ENCODE measurements at places on chromosomes 2 and 18.
A peak's percentile ranks its signal among the peaks of the same experiment; 100 is the strongest.

DNA sequence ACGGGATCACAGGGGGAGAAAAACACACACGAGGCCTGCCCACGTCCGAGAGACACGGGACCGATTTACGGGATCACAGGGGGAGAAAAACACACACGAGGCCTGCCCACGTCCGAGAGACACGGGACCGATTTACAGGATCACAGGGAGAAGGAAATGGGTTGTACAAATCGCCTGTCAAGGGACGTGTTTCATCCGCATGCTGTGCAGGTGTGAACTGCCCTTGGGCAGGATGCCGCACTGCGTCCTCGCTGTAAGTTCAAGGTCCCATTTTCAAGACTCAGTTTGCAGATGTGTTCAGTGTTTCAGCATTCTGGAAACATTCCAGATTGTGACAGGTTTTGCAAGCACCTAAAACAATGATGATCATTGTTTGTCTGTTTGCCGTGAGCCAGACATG, 2.3 kb upstream of the KCNG2 start:
- DNase-seq = no peak

- no peak for DNase-seq
These were observed 5.4 kb upstream of the ITGB6 start for GRCh38 chr2:160205505-160205904.

- peak; percentile 30 for DNase-seq
These were observed 132.2 kb downstream of the FMNL2 start for GRCh38 chr2:152466980-152467676.

GRCh38 chr2:64300066-64300465, 153.9 kb upstream of the LGALSL start:
- DNase-seq = no peak

- no peak for DNase-seq
These were observed 254.3 kb downstream of the BCL11A start for GRCh38 chr2:60299179-60299578.

- DNase-seq = no peak
These were observed 60.4 kb downstream of the MAP3K20 start for GRCh38 chr2:173136067-173136466.

DNA sequence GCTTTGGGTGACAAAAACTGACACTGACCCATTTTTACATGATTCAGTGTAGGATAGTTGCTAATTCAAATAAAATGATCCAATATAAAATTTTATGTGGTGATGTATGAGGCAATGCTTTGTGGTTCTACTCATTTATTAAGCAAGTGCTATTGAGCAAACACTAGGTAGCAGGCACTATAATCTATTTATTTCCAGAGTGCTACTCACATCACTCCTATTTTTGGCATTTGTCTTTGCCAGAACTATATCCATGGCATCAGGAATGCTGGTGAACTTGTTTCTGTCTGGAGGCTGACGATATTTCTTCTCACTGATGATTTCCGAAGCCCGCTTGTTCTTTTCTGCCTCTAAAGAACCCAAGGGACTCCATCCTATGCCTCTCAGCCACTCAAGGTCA, 84.3 kb downstream of the NEB start:
- no peak for DNase-seq

DNA sequence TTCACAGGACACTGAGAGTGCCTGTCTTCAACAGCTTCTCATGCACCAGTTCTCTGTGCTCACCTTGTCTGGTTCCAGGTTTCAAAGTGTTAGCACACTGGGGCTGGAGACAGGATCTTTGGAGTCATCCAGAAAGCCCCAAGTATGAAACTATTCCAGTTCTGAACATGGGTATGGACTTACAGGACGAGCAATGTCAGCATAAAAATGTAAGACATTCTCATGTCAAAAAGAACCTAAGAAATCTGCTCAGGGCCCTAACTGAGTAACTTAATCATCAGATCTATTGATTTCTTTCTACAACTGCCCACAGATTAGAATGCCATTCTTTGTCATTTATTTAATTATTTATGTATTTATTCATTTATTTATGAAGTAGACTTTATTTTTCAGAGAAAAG, 184.5 kb downstream of the AGPS start:
- DNase-seq = no peak

GRCh38 chr2:197708331-197708730, 3.2 kb downstream of the MARS2 start:
- no peak for DNase-seq

DNA sequence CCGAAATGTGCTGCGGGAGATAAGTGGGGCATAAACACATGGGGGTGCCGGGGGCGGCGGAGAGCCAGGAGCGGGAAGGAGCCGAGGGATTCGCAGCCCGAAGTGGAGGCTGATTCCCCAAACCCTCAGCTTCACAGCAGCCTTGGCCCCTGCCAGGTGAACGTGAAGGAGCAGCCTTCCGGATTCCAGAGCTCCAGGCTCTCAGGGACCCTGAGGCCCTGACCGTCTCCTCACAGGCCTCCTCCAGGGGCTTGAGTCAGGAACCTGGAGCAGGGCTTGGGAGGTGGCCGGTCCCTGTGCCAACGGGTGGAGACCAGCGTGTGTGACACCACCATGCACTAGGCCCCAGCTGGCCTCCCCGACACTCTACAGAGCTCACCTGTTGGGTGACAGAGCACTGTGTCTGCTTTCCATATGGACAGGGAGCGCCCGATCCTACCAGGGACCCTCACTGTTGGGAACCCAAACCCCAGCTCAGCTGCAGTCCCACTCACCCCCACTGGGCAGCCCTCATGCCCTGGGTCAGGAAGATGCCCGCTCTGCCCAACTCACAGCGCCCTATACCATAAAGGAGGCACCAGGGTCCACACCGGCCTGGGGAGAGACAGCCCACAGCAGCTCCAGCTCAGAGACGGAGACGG, 117.6 kb upstream of the OTOS start:
- DNase-seq = no peak

DNA sequence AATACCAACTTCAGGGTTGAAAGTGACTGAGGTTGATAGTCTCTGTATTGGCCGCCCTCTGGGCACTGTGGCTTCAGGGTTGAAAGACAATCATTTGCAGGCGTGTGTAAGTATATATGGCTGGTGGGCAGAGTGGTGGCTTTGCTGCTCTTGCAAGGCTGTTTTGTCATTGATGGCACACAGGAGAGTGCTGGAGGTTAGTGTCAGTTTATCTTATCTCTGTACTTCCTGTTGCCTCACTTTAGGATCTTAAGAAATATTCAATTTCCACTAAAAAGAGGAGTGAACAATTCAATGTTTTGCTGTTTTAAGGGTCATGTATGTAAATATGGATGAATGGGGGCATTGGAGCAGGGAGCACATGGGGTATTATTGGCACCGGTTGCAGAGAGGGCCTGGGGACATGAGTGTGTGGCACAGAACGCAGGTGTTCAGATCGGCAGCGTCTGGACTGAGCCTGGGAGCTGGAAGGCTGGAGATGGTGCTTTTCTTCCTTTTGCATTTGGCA, 51.5 kb downstream of the NCK2 start:
- no peak for DNase-seq

DNA sequence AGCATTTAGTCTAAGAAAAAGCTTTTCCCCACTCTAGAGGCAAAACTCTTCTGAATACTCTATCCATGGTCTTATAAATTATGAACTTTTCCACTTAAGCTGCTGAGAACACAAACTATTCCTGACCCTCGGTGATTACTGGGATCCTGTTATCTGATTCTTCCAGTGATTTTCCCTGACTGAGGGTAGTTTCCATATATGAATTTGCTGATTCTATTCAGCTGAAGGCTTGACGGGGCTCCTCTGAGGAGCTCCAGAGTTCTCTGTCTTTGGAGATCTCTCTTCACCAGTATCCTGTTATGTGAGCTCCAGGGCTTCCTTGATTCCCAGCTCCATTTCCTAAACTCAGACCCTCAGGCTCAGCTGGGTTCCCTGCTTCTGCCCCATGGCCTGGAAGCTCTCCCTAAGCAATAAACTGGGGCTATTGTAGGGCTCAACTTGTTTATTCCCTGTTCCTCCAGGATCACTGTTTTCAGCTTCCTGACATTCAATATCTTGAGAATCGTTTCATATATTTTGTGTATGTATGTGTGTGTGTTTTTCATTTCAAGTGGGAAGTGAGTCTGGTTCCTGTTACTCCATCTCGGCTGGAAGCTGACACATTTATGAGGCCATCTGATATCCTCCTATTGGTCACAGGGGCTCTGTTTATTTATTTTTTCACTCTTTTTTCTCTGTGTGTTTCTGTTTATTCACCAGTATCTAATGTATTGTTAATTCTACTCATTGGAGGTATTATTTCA, 78.2 kb downstream of the ARHGAP28 start:
- no peak for DNase-seq

- peak; percentile 94 for DNase-seq
These were observed 574 bp upstream of the NCL start for GRCh38 chr2:231464576-231465540.

GRCh38 chr2:223050900-223051504, 988 bp upstream of the KCNE4 start:
- no peak for DNase-seq

DNA sequence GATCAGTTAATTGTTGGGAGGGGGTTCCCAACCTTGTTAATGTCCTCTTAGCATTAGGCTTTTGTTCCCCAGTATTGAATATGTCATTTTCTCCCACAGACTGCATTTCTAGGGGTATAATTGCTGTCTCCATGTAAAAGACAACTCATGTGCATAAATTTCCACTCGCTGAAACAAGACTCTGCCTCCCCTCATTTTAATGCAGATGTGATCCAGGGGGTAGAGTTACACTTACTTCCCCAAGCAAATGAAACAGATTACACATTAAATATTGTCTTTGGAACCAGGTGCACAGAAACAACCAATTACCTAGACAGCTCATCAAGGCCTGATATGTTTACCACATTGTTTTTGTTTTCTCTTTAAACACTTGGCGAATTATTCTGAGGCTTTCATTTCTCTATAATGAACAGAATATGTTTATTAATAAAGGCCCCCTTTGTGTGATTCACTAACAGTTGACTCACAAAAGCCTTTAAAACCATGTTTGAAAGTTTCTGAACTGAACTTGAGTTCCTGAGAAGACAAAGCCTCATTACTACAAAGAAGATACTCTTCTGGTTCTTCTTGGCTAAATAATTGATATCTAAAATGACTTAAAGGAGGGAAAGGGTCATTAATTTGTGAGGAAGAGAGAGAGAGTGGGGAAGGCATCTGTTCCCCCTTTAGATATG, 15.0 kb upstream of the ACVR1 start:
- no peak for DNase-seq

GRCh38 chr18:51513517-51513916, 316.0 kb upstream of the MEX3C start:
- DNase-seq = no peak

DNA sequence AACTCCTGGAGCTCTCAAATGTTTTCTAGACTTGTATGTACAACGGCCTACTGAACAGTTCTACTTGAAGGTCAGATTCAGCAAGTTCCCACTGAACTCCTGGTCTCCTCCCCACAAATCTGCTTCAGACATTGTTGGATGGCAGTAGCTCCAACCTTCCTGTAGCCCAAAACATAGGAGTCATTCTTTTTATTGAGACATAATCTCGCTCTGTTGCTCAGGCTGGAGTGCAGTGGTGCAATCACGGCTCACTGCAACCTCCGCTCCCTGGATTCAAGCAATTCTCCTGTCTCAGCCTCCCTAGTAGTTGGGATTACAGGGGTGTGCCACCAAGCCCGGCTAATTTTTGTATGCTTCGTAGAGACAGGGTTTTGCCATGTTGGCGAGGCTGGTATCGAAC, 47.3 kb downstream of the QPCT start:
- no peak for DNase-seq

DNA sequence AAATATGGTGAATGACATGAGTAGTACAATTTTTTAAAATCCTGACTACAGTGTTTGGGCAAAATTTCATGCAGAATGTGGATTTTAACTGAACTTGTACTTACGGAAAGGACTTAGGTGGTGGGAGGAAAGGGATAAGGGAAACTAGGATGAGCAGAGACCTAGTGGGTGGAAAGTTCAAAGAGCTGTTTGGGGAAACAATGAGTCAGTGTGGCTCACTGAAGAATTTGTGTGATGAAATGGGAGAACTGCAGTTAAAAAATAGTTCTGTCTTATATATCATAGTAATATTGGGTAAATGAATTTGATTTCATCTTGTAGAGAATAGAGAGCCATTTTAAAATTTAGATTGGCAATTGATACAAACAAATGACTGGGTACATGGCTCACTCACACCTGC, 220.1 kb upstream of the CTAGE1 start:
- no peak for DNase-seq

DNA sequence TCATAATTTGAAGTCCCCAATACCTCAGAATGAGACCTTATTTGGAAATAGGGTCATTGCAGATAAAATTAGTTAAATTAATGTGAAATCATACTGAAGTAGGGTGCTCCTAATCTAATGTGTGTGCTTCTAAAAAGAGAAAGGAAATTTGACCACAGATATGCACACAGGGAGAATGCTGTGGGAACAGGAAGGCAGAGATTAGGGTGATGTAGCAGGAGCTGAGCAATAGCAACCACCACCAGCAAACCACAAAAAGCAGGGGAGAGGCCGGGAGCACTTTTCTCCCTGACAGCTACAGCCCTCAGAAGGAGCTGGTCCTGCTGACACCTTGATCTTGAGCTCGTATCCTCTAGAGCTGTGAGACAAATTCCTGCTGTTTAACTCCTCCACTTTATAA, 24.6 kb upstream of the SCG2 start:
- no peak for DNase-seq

DNA sequence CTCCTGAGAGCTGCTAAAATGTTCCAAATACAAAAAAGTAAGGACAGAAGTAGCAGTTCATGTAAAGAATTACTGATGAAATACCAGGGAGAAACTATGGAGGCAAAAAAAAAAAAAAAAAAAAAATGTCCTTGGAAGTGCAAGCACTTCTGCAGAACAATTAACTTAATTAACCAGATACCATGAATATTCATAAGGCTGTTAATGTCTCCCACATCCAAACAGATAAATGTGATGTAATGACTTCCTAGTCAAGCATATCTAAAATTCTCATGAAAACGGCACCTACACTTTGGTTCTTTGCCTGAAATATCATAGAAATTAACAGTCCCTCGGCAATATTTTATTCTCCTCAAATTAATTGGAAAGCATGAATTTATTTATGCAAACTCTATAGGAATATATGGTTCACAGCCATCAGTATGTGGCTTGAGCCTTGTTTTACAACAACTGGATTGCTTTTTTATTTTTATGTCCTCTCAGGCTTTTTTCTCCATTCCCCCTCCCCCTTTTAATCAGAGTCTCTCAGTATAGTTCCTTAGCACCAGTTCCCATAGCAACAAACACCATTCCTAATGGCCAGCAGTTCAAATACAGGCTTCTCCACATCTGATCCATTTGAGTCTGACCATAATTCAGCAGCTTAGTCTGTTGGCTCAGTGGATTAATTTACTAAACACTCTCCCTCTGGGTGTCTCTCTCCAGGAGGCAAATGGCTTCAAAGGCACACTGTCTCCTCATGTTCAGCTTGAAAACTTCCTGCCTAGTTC, 97.1 kb downstream of the ITGA4 start:
- DNase-seq = no peak

DNA sequence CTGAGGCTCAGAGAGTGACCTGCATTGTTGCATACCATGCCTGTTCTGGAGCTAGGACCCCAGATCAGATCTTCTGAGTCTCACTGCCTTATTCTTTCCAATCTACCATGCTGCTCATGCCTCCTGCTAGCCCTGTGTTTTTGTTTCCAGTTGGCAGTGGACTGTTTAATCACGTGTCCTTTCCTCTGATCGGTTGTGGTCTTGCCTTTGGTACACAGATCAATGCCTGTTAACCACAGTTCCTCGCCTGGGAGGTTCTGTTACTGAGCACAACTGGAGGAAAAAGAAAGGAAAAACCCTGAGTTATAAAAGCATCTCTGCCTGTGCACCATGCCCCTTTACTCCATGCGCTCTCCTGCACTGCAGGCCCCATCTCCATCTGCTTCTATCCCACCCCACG, 329.1 kb downstream of the SETBP1 start:
- no peak for DNase-seq
